Stimulated activated CD4-positive, alpha-beta T cell treated with anti-CD3 and anti-CD28 coated beads, Interleukin-2, amount 100 ng/mL, for 24 hours (primary cell): ENCODE measurements at places on chromosomes 1 and 21.

GRCh38 chr1:54273092-54273794 lies 73.3 kb downstream of the MRPL37 start:
- DNase-seq = no peak

GRCh38 chr21:17128132-17128531 lies 384.7 kb upstream of the CXADR start:
- DNase-seq = no peak

- no peak for DNase-seq
These were observed 21.1 kb downstream of the ERRFI1 start for GRCh38 chr1:8004803-8005573.

DNA sequence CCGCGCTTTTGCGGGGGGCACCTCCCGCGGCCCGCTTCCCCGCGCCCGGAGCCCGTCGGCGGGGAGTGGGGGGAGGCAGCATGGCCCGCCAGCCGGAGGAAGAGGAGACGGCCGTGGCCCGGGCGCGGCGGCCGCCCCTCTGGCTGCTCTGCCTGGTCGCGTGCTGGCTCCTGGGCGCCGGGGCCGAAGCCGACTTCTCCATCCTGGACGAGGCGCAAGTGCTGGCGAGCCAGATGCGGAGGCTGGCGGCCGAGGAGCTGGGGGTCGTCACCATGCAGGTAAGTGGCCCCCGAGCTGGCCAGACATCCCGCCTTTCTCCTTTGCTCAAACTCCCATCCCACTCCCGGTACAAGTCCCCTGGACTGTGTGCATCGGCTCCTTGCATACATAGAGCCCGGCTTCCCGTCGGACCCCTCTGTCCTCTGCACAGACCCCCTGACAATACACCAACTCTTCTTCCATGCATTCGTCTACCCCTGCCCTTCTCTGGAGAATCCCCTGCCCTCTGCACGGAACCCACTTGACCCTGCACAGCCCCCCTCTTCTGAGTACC lies 812 bp downstream of the CACHD1 start:
- DNase-seq = peak; percentile 36

DNA sequence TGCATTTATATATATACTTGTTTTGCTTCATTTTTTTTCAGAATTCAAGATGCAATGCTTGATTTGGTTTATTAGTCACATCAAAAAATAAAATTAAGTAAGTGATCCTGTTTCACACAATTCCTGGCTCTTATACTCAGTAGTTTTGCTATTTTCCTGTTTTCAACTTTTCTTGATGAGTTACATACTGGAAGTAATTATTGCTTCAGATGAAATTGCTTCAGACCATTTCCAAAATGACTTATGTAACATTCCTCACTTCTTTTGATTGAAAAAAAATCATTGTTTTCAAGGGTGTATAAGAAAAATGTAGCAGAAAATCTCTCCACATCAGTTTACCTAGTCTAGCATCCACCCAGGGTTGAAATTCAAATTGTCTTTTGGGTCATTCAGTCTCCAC lies 65.0 kb downstream of the RGS2 start:
- DNase-seq = no peak
